ENCODE measurements at places on chromosomes 3 and 15.
A peak's percentile ranks its signal among the peaks of the same experiment; 100 is the strongest.

- DNase-seq, result no peak
Observed at GRCh38 chr3:24460974-24461373, 33.7 kb downstream of the THRB start.

GRCh38 chr3:196942915-196943277 is 568 bp upstream of the NCBP2 start:
- no peak for DNase-seq

DNA sequence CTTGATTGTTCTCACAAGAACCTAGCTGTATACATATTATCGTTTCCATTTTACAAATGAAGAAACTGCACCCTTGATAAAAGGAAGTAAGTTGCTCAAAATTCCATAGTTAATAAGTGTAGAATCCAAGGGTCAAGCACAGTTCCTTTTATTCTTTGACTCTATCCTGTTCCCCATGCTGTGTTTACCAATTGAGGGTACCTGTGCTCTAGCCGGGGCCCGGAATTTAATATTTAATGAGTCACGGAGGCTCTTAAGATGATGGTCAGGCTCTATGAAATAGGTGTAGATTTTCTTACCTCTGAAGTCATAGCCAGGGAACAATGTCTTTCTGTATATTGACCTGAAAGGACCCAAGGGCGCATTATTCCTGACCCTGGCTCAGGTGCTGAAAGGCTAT is 65.2 kb downstream of the LPP start:
- no peak for DNase-seq

- DNase-seq, result no peak
Observed at GRCh38 chr3:184443364-184443763, 63.5 kb downstream of the CHRD start.

- no peak for DNase-seq
Observed at GRCh38 chr15:69435985-69436384, 16.6 kb upstream of the RPLP1 start.

- DNase-seq, result no peak
Observed at GRCh38 chr3:126294211-126294808, 62.9 kb downstream of the KLF15 start.

GRCh38 chr3:182632077-182632393 is 161.3 kb upstream of the ATP11B start:
- no peak for DNase-seq

- no peak for DNase-seq
Observed at GRCh38 chr15:22895465-22896190, 57.2 kb downstream of the NIPA2 start.

DNA sequence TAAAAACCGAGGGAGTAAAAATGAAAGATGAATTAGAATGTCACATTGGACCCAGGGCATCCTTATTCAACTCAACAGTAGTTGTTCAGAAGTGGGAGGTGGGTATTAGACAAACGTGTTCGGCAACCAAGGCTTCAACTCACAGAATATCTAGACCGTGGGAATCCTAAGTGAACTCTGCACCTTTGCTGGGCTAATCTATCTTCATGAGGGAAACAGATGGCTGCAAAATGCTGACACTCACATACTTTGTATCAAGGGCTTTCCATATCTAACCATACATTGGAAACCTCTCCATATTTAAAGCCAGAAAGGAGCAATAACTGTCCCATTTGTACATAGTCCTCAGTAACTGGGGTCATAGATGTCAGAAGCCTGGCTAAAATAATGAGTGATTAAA is 20.9 kb downstream of the PLSCR1 start:
- no peak for DNase-seq

DNA sequence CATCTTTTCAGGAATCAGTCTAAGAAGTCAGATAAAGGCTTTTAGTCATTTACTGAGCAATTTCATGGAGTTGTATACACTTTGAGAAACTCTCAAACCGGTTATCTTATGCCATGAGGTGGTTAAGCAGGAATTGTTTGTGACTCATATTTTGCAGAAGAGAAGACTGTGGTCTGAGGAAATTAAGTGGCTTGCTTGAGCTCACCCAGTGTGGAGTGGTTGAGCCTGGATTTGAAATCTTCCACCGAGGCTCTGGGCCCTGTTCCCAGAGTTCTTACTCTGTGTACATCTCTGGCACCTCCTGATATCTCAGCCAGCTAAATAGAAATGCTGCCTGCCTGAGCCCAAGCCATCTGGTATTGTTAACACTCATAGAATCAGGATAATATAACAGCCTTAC is 37.8 kb upstream of the BCL6 start:
- peak; percentile 71 for DNase-seq

GRCh38 chr3:16429086-16429485 is 84.4 kb downstream of the RFTN1 start:
- DNase-seq, result no peak

DNA sequence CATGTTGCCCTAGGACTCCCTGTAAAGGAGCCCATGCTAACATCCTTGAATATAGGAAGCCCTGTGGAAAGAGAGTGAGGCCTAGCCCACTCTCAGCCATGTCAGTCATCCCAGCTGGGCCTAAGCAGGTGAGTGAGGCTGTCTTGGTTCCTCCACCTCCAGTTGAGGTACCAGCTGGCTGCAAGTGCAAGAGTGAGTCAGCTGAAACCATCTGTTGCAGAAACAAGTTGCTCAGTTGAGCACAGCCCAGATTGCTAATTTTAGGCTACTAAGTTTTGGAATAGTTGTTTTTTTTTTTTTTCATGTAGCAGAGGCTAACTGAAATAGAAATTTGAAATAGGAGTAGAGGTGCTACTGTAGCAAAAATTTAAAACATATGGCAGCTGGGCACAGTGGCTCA is 43.7 kb upstream of the ADPGK start:
- DNase-seq, result no peak

DNA sequence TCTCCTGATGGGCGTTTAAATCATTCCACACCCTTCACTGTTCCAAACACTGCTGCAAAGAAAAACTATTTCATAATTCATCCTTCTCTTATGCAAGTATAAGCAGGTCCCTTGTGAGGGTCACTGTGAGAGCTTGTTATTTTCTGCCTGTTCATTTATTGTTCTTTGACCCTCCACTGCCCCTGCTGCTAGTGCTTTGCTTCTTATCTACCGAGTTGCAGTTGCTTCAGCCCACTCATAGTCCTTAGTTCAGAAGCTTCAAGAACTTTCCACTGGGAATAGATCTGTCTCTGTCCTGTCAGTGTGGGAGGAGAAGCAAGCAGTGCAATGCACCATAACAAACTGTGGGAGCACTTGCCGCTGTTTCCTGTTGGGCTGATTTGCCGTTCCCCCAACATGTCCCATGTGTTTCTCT is 39.8 kb downstream of the RIOX2 start:
- DNase-seq, result no peak

- DNase-seq, result no peak
Observed at GRCh38 chr3:14513566-14514322, 26.4 kb downstream of the GRIP2 start.

GRCh38 chr15:29676961-29677402 is 145.3 kb downstream of the TJP1 start:
- no peak for DNase-seq

DNA sequence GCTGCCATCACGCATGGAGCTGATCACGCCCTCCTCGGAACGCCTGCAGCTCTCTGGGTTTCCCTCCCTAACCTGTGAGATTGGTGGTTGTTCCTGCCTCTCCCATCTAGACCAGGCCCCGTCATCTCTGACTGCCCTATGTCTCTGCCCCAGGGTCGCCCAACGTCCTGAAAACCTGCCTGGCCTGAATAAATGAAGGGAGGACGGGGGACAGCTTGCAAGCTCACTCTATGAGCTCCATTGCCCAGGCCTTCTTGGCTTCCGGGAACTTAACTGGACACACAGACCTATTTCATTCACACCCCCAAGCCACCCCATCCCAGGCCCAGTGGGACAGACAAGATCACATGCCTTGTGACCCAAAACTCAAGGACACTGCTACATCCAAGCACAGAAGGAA is 274.2 kb downstream of the XXYLT1 start:
- DNase-seq, result no peak

DNA sequence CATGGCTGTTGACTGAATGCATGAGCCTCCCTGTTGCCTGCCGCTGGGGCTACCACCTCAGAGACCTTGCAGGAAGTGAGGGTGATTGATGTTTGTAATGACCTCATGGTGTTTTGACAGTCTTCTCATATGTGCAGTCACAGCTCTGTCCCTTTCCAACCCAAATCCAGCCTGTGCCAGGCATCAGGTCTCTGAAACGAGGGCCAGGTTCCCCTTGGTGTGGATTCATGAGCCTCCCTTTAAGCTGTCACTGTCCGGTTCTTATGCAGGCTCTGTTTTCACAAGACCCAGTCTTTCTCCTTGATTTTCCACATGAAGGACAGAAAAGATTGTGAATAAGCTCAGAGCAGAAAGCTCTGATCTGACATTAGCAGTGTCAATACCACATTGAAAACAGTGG is 43.1 kb downstream of the CEMIP start:
- no peak for DNase-seq

GRCh38 chr3:8778475-8778874 is 9.1 kb upstream of the OXTR start:
- no peak for DNase-seq

DNA sequence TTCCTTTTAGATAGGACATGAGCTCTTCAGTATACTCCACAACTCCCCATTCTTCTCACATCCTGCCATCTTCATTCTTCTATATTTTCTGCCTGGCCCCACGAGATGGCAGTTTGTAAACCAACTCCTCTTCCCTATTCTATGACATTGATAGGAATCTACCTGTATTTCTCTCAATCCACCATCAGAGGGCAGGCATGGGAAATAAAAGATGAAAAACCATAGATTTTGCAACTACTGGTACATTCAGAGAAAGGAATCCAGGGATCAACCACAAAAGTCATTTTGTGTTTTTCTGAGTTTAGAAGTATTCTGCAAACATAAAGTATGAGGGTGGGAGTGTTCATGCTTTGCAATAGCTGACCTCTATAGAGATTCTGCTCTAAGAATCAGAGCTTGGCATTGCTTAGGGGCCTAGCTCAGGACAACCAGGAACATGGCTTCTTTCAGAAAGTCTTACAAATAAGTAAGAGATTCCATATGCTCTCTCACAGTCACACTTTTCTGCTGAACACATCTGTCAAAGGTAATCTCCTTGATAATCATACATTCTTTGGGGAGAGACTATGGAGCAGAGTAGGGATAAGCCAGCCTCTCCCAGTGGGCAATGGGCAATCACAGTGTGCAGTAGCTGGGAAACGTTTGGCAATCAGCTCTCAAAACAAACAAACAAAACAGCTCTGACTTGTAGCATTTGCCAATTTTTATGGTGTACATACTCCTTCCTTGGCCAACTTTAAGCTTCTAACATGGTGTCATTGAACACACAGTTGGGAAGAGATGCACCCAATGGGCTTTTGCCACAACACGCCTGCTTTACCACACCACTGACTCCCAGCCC is 43.1 kb upstream of the SLC25A36 start:
- DNase-seq, result peak; percentile 83

GRCh38 chr15:28945626-28946230 is 60.0 kb downstream of the APBA2 start:
- DNase-seq, result no peak

DNA sequence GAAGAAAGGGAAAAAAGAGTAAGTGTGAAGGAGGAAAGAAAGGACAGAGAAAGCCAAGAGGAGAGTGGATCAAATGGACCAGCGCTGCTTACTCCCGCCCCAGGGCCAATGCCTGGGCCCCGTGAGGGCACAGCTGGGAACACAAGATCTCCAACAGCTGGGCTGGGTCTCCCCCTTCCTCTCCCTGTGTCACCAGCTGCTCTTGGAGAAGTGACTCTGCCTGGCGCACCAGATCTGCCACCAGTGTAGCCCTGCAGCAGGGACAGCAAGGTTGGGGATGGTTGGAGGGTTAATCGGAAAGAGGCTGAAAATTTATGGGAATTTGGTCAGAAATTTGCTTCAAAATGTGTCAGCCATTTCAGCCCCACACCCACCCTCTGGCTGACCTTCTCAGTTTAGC is 8.4 kb downstream of the CDAN1 start:
- DNase-seq, result no peak

GRCh38 chr15:101003706-101004105 is 84.5 kb downstream of the LRRK1 start:
- no peak for DNase-seq

GRCh38 chr15:62545467-62546227 is 380.6 kb upstream of the C2CD4B start:
- no peak for DNase-seq

DNA sequence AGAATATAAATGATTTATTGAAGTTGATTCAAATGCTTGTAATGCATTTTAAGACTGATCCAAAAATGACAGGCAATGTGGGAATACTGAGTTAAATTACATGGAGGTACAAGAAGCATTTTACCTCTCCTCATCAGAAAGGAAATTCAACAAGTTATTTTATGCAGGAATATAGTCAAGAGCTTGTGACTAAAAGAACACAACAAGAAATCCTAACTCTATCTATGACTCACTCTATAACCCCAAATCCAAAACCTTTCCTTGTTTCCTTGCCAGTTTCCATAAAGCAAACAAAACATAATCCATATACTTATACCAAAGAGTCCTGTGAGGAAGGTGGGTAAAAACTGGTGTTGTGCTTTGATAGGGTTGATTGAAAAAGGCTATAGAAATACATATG is 30.8 kb downstream of the SIN3A start:
- no peak for DNase-seq

GRCh38 chr3:180749796-180750195 is 70.5 kb upstream of the CCDC39 start:
- DNase-seq, result no peak

GRCh38 chr3:47377186-47377585 is 3.6 kb upstream of the PTPN23 start:
- peak; percentile 92 for DNase-seq

GRCh38 chr3:127728417-127729015 is 55.8 kb downstream of the ABTB1 start:
- DNase-seq, result peak; percentile 33

DNA sequence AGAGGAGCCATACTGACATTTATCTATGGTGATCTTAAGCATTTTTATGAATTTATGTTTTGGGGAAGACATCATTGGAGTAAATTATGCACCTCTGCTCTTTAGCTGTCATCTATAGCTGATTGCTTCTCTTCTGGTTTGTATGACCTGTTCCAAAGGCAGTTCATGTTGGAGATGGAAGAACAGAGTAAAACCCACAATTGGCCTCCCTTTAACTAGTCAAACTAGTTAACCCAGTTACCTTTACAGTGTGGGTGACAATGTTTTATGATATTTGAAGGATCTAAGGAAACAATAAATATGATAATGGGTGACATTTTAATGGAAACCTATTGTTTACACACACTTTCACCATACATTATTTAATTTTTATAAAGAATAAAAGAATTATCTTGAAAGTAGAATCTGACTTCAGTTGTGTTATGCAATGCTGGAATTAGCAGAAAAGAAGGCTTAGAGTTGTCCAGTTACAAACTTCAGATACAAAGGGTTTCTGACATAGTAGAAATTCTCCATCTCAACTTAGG is 263.5 kb downstream of the NFKBIZ start:
- no peak for DNase-seq

DNA sequence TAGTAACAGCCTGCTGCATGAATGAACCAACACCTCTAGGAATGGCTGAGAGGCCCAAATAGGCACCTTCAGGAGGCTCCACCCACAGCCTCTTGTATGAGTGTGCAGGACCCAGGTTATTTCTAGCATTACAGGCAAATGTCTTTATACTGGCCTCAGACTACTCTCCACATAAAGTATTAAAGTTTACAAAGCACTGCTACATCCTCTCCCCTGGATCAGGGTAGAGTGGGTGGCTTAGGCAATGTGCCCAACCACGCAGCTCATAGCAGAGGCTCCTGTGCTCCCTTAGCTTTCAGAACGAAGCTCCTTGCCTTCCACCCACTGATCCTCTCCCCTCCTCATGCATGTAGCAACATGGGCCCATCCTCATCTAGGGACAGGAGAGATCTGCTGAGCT is 16.3 kb downstream of the TMEM43 start:
- no peak for DNase-seq

GRCh38 chr15:29822684-29823459 is 604 bp upstream of the TJP1 start:
- DNase-seq, result no peak

- peak; percentile 33 for DNase-seq
Observed at GRCh38 chr3:15683253-15683652, 81.7 kb downstream of the BTD start.

Data from MV-4-11 (cell line).